Frontal cortex (tissue), 4 donors: ENCODE measurements at places on chromosomes 3 and 15. TPM values are rescaled to one million over a fixed set of nuclear protein-coding genes. Genes with fewer than 3 reads are reported as not detected.
A peak's percentile ranks its signal among the peaks of the same experiment; 100 is the strongest.

DNA sequence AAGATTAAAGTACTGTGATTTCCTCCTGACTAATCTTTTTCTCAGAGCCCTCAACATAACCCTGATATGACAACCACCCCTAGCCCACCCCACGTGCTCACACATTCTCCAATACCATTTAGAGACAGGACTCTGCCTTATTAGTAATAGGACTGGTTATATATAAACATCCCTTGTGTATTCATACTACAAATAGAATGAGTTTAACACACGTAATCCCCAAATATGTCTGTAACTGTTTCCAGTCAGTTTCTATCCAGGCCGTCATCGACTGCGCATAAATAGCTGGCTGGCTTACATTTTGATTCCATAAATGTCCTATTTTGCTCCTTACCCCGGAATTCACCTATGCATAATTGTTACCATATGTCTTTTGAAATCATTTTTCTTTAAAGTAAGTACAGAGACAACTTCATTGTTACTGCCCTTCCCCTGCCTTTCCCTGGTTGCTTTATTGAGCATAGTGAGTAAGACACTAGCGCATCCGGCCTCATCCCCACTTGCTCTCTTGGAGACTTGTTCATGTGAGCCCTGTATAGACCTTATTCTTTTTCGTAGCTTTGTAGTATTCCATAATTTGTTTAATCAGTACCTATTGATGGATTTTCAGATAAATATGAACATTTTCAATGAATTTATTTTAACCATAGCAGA, 3.5 kb upstream of the P2RY14 start:
- no peak for DNase-seq

GRCh38 chr3:124407260-124407659, 323.0 kb upstream of the UMPS start:
- DNase-seq: no peak

DNA sequence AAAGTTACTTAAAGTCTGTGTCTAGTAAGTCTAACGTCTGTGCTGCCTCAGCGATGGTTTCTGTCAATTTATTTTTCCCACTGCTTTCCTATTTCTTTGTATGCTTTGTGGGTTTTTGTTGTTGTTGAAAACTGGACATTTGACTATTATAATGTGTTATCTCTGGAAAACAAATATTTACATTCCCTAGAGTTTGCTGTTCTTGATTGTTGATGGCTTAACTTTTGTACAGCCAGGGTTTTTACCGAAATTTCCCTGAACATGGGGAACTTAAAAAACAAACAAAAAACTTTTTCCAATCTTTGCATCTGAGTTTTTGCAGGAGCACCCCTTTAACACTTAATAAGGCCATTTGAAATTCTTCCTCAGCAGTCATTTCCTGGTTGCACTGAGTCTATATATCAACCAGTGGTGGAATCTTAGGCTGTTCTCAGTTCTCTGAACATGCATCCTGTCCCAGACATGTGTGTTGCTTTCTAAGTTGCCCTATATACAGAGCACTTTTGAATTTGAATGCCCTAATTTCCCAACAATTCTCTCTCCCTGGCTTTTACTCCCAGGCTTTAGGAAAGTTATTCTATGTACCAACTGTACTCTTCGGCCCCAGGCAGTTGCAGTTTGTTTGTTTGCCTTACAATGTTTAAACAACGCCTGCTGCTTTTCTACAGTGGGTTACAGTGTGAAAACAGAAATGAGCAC, 11.8 kb upstream of the PIAS1 start:
- no peak for DNase-seq

GRCh38 chr3:53740956-53741355, 105.3 kb downstream of the CHDH start:
- no peak for DNase-seq

DNA sequence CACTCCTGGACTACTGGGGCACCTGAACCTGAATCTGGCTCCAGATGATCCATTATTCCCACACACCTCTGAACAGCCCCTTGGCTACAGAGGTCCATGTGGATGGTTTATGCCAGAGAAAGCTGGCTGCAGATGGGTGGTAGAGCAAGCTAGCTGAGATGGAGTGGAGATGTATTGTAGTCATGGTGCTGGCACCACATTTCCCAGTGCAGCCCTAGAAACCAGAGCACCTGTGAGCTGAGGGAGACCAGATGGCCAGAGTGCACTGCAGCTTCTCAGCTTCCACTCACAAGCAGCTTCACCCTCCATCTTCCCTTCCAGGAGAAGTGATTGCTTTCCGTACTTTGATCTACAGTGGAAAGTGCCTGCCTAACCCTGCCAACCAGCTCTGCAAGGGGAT, 29.9 kb downstream of the RBP1 start:
- DNase-seq: no peak

DNA sequence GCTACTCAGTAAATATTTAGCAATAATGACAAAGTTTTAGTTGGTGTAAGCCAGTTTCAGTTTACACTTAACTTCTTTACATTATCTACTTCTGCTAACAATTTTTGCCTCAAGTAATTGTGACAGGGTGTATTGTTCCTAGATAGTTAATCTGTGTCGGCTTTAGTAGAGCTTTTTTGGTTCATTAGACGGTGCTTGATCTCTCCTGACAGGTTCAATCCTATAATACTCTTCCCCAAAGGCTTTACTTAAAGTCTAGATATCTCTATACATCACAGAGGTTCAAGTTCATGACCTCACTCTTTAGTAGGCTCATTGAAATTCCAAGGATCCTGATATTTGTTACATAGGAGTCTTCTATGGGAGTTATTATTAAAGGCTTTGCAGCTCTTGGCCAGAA, 365.6 kb upstream of the DPPA4 start:
- no peak for DNase-seq

DNA sequence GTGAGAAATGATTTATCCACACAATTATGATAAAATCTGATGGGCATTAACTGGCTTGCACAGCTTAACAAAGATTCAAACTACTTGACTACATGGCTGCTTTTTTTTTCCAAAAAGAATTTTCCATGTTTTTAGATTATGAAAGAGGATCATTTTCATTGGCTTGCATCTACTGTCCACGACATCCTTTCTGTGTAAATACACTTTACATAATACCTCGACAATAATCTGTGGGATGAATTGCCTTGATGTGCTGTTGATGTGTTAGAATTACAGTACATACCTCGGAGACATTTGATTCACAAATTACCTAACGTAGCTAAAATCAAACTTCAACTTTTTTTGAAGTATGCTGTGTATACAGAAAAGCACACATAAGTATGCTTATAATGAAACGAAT, 104.4 kb downstream of the PPP2R3A start:
- no peak for DNase-seq

GRCh38 chr3:62818347-62818746, 56.9 kb downstream of the CADPS start:
- DNase-seq: no peak

- DNase-seq: no peak
These were observed 5.1 kb downstream of the PLSCR1 start for GRCh38 chr3:146539315-146539714.

GRCh38 chr15:96293441-96293840, 37.1 kb upstream of the NR2F2 start:
- no peak for DNase-seq

DNA sequence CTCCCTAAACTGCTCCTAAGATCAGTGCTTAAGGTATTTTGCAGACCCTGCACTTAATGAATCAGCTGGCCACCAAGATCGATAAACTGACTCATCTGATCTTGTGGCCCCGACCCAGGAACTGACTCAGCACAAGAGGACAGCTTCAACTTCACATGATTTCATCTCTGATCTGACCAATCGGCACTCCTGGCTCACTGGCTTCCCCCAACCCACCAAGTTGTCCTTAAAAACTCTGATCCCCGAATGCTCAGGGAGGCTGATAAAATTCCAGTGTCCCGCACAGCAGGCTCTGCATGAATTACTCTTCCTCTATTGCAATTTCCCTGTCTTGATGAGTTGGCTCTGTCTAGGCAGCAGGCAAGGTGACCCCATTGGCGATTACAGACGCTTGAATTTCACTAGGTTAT, 13.5 kb downstream of the HTR3E start:
- DNase-seq: no peak

- no peak for DNase-seq
These were observed 22.5 kb upstream of the SEMA3F start for GRCh38 chr3:50132421-50133282.

DNA sequence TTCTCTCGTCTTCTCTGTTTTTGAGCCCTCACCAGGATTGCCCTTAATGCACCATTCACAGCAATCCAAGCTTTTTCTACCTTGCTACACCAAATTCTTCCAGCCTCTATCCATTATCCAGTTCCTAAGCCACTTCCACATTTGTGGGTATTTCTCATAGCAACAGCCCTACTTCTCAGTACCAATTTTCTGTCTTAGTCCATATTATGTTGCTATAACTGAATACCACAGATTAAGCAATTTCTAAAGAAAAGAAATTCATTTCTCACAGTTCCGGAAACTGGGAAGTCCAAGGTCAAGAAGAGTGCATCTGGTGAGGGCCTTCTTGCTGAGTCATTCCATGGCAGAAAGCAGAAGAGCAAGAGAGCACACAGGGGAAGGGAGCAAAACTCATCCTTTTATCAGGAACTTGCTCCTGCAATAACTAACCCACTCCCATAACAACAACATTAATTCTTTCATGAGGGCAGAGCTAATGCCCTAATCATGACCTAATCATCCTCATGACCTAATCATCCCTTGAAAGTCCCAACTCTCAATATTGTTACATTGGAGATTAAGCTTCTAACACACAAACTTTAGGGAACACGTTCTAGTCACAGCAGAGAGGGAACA, 9.7 kb upstream of the EIF1B start:
- no peak for DNase-seq

DNA sequence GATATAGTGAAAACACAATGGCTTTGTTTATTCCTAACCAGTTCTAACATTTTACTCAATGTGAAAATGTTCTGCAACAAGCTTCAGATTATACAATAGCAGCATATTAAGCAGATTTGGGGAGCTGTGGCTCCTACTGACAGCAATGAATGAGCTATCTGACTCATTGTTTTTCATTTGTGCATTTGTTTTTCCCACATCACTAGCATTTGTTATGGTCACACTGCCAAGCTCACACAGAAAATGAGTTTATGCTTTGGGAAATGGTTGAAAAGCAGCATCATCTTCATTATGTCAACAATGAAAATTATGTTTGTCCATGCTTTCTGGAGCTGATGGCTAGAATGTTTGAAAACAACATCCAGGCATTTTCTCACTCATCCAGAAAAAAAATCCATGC, 53.5 kb downstream of the ZPLD1 start:
- DNase-seq: no peak

GRCh38 chr3:37223576-37223975, 49.2 kb upstream of the LRRFIP2 start:
- DNase-seq: no peak

DNA sequence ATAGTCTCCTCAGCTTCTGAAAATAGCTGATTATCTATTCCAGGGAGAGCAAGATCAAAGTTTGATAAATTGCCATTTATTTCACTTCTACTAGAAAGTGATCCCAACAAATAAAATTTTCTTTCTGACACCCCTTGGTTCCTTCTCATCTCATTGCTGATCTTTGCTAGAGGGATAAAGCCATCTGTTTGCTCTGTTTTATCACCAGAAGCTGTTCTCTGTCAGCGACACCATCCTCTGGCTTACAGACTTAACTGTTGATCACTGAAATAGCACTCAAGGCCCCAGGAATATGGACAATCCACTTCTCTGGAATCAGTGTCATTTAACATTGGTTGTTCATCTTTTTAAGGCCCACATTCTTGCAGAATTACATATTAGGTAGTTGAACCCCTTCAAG, 219.0 kb downstream of the LSAMP start:
- DNase-seq: no peak

DNA sequence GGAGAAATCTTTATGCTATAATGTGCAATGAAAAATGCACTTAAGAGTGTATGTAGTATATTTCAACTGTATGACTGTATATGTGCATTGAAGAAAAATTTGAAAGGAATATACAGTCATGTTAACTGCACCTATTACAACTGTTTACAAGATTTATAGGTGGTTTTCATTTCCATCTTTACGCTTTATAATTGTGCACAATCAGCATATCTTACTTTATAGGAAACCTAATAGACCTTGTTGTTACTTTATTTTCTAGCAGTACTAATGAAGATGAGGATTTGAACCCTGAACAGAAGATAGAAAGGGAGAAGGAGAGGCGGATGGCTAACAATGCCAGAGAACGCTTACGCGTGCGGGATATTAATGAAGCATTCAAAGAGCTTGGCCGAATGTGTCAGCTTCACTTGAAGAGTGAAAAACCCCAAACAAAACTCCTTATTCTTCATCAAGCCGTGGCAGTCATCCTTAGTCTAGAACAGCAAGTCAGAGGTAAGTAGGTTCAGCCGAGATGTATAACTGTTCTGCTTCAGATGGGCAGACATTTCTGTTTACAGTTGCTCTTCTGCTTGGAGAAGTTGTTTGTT, 103.4 kb upstream of the CGNL1 start:
- no peak for DNase-seq

DNA sequence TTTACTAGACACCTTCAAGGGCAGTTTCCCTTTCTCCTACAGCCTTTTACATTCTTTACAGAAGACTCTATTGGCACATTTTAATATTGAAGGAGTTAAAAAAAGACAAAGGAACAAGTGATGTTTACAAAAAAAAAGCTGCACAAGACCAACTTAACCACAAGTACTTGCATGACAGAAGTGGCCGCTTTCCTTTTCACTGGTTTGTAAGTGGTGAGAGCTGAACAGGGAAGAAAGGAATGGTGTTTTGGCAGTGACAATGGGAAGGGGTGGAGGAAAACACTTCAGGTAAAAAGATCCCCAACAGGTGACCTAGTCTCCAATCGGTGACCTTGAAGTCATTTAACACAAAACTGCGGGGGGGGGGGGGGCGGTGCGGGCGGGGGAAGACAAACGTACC, 1.1 kb downstream of the WDR72 start:
- no peak for DNase-seq

- no peak for DNase-seq
These were observed 13.8 kb downstream of the DENND4A start for GRCh38 chr15:65778269-65778668.

GRCh38 chr3:12229146-12229851, 59.6 kb upstream of the PPARG start:
- DNase-seq: no peak

GRCh38 chr3:42752961-42753360, 20.1 kb downstream of the CCDC13 start:
- no peak for DNase-seq

GRCh38 chr15:58182460-58183163, 44.4 kb downstream of the AQP9 start:
- peak; percentile 54 for DNase-seq

GRCh38 chr3:164524201-164524600, 554.1 kb downstream of the SI start:
- DNase-seq: no peak

GRCh38 chr3:125622381-125622791, 27.1 kb upstream of the OSBPL11 start:
- no peak for DNase-seq

Gene PTPRG
- total RNA-seq: 52.6 TPM

Gene SPATA12
- not detected for total RNA-seq

Gene TM4SF4
- total RNA-seq: not detected

Gene SRGAP3
- 58.3 TPM for total RNA-seq

Gene ABCF3
- 47.3 TPM for total RNA-seq

Gene SNTN
- not detected for total RNA-seq

Gene TM4SF1
- total RNA-seq: 15.1 TPM

Gene FMN1
- 1.2 TPM for total RNA-seq
